ENCODE measurements at places on chromosomes 6 and 20.

GRCh38 chr6:36985417-36985807 is 584 bp downstream of the MTCH1 start:
- DNase-seq, result no peak

DNA sequence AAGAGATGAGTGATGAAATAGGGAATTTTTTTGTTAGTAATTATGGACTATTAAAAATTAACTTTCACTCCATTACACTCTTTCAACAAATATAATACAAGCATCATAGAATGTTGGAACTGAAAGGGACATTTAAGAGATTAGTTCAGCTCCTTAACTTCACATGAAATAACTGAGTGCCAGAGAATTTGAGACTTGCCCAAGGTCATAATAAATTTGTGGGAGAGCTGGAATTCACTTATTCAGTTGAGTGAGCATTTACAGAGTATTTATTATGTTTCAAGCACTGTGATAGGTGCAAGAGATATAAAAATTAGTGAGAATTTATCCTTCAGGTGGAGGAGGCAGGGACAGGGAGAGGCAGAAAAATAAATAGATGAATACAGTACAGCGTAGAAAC is 154.6 kb downstream of the KCNQ5 start:
- no peak for DNase-seq

GRCh38 chr20:59181936-59182335 is 18.3 kb downstream of the ZNF831 start:
- DNase-seq, result no peak

- DNase-seq, result no peak
These were observed 193.7 kb downstream of the GJA10 start for GRCh38 chr6:90088009-90088408.

DNA sequence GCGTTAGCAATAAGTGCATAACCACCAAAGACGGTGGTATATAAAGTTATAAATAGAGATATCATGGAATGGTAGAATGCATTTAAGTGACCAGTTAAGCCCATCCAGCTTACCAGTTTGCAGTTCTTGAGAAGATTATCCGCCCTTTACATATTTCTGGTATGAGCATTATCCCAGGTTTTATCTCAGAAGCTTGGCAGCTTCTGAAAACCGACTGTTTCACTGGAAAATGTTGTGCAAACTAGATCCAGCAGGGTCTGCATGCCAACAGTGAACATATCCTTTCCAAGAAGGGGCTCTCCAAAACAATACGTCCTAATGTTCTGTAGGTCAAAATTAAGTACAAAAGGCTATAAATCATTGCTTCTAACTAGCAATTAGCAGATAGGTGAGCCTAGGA is 29.5 kb upstream of the SHLD1 start:
- DNase-seq, result no peak

DNA sequence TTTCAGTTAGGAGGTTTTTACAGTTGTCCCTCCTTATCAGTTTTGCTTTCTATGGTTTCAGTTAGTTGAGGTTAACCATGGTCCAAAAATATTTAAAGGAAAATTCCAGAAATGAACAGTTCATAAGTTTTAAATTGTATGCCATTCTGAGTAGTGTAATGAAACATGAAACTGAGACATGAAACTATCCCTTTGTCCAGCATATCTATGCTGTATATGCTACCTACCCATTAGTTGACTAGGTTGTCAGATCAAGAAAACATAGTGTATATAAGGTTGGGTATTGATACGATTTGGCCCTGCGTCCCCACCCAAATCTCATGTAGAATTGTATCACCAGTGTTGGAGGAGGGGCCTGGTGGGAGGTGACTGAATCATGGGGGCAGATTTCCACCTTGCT is 39.1 kb downstream of the VGLL2 start:
- DNase-seq, result no peak

GRCh38 chr6:126807876-126808275 is 310.6 kb upstream of the RSPO3 start:
- no peak for DNase-seq

- DNase-seq, result peak; percentile 66
These were observed at the start of gene OGFR for GRCh38 chr20:62804627-62805154. TSS of gene OGFR (plus strand) at chr20:62804835. CDS start at chr20:62804860, 25 bp downstream.

GRCh38 chr6:18412068-18412467 is 24.9 kb downstream of the RNF144B start:
- no peak for DNase-seq

GRCh38 chr20:14609328-14610221 is 272.2 kb upstream of the FLRT3 start:
- DNase-seq, result no peak

GRCh38 chr6:43256670-43257366 is 13.5 kb downstream of the TTBK1 start:
- DNase-seq, result no peak

All from H1 (cell line).